Nephron progenitor cell (in vitro differentiated cells): ENCODE measurements at places on chromosomes 12 and 14.

- no peak for DNase-seq
Measured at GRCh38 chr14:95885866-95886265, 9.2 kb downstream of the TUNAR start.

- DNase-seq = no peak
Measured at GRCh38 chr12:90682398-90682797, 272.6 kb downstream of the CCER1 start.

DNA sequence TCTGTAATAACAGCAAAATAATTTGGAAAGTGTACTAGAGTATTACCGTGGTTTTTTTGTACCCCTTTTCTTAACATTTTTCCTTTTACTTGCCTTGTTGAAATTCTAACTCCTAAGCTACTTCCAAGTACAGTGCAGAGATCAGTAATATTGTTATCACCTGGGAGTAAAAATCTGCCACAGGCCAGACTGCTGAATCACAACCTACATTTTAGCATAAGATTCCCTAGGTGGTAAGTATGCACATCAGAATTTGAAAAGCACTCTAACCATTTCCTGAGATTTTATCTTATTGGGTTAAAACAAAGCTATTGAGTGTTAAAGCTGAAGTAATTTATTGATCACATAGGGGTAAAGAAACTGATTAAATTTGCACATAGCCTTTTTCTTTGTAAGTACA, 55.2 kb upstream of the KCNH3 start:
- DNase-seq = no peak

GRCh38 chr14:89317051-89317691, 99.9 kb downstream of the FOXN3 start:
- no peak for DNase-seq

GRCh38 chr12:97394657-97395056, 67.9 kb upstream of the RMST start:
- DNase-seq = no peak

- no peak for DNase-seq
Measured at GRCh38 chr12:121403721-121404120, 3.8 kb downstream of the RNF34 start.

DNA sequence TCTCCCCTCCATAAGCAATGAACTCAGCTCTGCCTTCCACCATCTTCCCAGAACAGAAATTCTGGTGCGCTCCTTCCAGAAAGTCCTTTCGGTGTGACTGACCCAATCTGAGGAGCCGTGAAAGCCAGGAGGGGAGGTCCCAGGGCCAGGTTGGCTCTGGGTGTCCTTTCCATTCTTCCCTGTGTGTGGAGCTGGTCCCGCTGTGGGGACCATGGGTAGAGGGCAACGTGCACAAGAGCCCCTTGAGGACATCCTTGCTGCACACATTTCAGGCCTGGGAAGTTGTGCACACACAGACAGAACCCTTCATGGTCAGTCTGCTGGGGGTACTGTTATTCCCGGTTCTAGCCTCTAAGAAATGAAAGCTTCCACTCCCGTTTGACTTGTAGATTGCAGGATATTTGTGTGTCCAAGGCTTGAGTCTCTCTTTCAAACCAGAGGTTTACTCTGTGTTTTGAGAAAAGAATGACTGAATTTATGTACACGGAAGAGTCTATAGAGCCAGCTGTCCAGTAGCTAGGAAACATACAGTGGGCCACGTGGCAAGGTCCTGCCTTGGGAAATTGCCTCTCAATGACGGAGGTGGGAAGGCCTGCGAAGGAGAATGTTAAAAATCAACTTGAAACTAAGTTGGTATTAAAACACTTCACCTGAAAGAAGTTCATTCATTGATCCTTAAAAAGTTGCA, 10.1 kb downstream of the NFKBIA start:
- no peak for DNase-seq

DNA sequence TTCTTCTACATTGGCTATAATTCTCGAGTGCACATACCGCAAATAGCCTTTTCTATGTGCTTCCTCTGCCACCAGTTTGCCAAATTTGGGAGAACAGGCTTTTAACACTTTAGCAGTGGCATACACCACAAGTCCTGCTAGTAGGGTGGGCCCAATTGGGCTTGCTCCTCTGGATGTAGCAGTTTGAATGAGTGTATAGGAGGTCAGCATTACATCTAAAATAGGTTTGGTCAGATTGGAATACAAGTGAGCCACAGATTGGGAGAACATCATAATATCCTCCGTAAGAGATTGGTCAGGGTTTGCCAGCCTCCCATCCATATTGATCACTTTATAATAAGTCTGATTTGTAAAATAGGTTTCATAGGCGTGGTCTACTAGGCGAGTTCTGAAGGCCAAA, 902 bp downstream of the ABCD2 start:
- no peak for DNase-seq

DNA sequence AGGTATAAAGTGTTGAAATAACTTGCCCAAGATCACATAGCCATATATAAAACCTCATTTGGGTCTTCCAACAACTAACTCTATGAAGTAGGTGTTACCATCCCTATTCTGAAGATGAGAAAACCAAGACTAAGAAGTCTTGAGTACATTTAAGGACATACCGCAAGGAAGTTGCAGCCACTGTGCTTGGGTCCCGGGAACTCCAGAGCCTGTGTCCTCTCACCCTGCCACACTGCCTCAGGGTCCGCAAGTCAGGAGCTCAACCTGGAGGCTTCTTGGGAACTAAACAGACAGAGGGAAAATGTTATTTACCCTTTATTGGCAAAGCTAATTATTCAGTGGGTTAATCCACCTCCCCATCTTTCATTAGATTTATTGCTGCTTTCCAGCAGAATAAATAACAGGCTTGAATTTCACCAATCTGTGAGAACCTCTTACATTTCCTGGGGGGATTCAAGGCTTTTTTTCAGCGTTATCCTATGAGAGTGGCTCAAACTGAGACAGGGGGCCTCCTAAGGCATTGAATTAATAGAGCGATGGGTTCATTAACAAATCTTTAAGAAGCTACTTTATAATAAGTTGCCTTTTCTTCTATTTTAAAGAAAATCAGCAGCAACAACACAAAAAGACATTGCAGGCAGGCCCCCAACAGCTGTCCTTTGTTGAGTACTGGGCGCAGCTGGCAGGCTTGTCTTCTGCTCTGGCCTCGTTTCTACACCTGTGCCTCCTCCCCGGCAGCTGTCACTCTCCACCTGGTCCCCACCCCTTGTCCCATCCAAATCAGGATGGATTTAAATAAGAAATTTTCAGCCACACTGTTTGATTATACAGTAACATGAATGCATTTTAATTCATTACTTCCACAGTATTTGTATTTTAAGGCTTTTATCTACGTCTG, 25.3 kb downstream of the PHLDA1 start:
- no peak for DNase-seq

DNA sequence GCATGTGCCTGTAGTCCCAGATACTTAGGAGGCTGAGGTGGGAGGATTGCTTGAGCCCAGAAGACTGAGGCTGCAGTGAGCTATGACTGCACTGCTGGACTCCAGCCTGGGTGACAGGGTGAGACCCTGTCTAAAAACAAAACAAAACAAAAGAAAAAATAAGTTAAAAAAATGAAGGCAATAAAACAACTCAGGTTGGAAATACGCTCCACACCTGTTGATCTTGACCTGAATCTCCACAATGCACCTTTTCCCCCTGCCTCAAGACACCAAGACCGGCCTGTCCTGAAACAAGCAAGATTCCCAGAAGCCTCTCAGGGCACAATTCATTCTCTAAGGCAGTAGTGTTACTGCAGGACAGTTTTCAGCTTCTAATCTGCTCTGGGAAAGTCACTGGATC, 20.8 kb upstream of the CEBPE start:
- DNase-seq = no peak

DNA sequence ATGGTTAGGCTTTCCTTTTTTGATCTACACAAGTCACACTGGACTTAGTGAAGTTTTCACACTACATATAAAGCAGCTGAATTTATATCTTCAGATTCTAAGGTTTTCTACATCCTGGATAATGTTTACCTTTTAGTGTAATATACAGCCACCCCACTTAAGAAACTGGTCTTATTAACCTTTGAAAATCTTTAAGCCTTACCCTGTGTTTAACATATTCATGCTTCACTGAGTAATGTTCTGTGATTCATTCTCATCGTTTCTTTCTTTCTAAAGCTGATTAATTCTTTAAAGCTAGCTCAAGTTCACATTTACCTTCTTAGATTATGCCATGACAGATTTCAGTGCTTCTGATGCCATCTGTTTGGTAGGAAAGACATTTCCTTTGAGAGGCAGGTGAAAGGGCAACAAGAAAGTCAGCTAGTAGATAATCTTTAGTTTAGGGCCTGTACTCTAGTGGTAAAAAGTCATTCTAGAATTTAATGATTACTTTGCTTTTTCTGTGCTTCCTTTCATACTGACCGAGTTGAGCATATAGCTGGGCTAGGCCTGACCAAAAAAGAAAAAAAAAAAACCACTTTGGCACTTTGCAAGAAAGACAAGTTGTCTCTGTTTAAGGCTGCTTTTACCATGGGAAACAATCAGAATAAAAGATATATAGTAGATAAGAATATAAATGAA, 690.9 kb upstream of the FBXO33 start:
- no peak for DNase-seq

GRCh38 chr14:20743556-20743955, 2.1 kb upstream of the EDDM3A start:
- no peak for DNase-seq

DNA sequence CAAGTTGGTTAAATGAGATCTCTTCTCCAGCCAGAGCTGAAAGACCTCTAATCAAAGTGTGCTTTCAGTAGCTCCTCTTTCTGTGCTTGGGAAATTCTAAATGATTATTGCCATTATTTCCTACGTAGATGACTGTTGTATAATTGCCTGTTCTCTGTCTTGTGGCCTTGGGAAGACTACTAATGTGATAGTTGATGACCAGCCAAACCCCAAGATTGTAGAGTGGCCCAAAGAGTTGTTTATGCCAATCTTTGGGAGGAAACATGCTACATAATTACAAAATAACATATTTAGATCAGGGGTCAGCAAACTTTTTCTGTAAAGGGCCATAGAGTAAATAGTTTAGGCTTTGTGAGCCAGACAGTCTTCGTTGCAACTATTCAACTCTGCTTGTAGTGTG, 135.1 kb upstream of the DIO2 start:
- no peak for DNase-seq
